ENCODE measurements at places on chromosomes 16 and 17.

DNA sequence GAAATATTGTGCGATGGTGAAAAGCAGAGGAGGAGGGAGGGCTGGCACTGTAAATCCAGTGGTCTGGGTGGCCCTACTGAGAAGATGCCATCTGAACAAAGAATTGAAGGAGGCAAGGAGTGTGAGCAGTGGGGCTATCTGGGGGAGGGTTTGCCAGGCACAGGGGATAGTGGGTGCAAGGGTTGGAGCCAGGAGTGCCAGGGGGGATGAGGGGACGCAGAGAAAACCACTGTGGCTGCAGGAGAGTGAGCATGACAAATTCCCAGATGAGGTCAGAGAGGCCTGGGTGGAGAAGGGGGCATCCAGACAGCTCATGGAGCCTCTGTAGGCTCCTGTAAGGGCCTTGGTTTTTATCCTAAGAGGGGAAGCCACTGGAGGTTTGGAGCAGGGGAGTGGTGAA lies 4.8 kb downstream of the XYLT2 start:
- no peak for DNase-seq

DNA sequence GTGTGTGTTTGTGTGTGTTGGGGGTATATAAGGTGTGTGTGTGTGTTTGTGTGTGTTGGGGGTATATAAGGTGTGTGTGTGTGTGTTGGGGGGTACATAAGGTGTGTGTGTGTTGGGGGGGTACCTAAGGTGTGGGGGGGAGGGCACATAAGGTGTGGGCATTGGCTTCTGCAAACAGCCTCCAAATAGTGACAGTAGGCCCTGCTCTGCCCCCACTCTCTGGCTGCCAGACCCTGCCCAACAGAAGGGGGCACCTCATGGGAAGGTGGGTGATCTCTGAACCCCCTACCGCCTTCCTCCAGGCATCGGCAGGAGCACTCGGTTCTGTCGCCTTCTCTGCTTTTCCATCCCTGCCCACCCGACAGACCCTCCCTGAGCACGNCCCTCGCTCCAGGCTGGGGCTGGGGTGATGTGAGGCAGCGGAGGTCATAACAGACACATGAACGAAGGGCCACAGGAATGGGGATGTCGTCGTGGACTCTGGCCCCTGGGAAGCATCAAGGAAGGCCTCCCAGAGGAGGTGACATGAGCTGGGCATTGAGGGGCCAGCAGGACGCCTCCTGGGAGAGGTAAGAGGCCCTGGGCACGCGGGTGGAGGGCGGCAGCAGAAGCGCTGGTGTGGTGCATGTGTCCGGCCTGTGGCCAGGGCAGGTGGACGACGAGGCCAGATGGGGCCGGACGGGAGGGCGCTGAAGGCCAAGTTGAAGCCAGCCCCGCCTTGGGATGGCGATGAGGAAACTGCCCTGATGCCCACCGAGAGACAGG lies 136.6 kb upstream of the RPH3AL start:
- DNase-seq = peak; percentile 15

GRCh38 chr16:1572673-1573072 lies 39.2 kb downstream of the IFT140 start:
- DNase-seq = no peak

DNA sequence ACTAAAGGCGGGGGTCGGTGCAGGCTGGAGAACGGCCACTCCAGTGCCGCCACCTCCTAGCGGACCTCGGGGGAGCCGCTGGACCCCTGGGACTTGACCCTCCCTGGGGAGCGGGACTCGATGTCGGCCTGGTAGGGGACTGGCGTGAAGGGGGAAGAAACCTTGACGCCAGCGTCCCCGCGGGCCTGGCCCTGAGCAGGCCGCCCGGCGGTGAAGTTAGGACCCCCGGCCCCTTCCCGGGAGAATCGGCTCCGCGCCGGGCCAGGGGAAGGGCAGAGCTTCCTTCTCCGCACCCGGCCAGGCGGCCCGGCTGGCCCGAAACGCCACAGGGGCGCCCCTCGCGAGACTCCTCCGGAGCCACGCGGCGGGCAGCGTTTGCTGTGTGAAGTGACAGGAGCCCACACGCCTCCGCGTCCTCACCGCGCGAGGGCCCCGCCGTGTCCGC lies 389 bp downstream of the DUS1L start:
- DNase-seq = no peak

- DNase-seq = no peak
Measured at GRCh38 chr17:65312718-65313377, 175.7 kb downstream of the RGS9 start.

GRCh38 chr17:39597372-39598046 lies 10.2 kb downstream of the NEUROD2 start:
- no peak for DNase-seq

GRCh38 chr17:36475346-36475970 lies 11.0 kb upstream of the ZNHIT3 start:
- DNase-seq = no peak

- DNase-seq = no peak
Measured at GRCh38 chr16:88375996-88376834, 6.5 kb upstream of the ZNF469 start.

DNA sequence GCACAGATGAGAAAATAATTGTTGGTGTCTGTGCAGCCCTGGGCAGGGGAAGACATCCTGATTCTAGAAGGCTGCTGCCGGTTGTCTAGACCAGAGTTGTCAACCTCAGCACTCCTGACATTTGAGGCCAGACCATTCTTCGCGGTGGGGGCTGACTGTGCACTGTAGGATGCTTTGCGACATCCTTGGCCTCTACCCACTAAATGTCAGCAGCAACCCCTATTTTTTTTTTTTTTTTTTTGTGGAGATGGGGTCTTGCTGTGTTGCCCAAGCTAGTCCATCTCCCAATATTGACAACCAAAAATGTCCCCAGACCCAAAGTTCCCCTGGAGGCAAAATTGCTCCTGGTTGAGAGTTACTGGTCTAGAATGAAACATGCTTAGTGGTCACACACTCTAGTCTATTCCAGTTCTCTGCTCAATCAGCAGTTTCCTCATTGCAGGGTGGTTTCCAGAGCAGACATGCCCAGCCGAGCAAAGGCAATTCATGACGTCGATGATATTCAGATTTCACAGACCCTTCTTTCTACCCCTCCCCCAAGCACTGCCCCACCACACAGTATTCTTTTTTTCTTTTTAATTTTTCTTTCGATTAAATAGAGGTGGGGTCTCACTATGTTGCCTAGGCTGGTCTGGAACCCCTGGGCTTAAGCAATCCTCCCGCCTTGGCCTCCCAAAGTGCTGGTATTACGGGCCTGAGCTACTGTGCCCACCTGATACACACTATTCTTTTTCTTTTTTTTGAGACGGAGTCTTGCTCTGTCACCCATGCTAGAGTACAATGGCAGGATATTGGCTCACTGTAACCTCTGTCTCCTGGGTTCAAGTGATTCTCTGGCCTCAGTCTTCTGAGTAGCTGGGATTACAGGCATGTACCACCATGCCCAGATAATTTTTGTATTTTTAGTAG lies 9.0 kb downstream of the C17orf99 start:
- no peak for DNase-seq

GRCh38 chr17:63333869-63334268 lies 112.2 kb downstream of the CYB561 start:
- no peak for DNase-seq

- DNase-seq = no peak
Measured at GRCh38 chr17:3539881-3540540, 17.6 kb downstream of the TRPV3 start.

DNA sequence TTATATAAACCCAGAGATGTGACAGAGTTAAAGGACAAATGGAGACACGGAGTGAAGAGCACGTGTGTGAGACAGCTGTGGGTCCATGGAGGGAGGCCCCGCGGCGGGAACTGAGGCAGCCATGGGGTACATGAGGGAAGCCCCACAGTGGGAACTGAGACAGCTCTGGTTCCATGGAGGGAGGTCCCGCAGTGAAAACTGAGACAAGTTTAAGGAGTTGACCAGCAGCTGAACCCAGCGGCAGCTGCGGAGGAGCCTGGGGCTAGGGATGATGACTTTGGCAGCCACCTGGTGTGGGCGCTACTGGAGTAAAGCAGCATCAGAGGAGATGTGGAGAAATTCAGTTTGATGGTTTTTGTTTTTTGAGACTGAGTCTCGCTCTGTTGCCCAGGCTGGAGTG lies 185.1 kb downstream of the RPTOR start:
- DNase-seq = no peak

DNA sequence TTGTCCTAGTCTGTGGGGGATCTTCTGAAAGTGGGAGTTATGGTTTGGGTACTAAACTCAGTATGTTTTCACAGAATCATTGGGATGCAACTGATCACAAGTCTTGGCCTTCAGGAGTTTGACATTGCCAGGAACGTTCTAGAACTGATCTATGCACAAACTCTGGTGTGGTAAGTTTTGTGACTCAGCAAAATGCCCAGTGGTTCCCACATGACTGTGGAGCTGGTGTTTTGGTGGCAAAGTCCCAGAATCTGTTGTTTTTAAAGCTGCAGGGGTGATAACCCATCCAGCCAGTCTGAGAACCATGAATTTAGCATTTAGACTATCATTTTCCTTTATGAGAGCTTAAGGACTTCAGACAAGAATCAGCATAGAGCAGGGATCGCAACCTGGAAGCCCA lies 40.6 kb downstream of the GDE1 start:
- no peak for DNase-seq

- DNase-seq = no peak
Measured at GRCh38 chr16:9318764-9319163, 227.3 kb downstream of the HAPSTR1 start.

- no peak for DNase-seq
Measured at GRCh38 chr17:38747463-38748148, 530 bp downstream of the PCGF2 start.

GRCh38 chr16:12062343-12063003 lies 85.9 kb downstream of the SNX29 start:
- DNase-seq = no peak

- no peak for DNase-seq
Measured at GRCh38 chr17:59872351-59872750, 20.4 kb downstream of the TUBD1 start.

GRCh38 chr17:62611292-62611691 lies 16.2 kb upstream of the MRC2 start:
- no peak for DNase-seq

GRCh38 chr17:247767-248166 lies 66.3 kb upstream of the DOC2B start:
- no peak for DNase-seq

GRCh38 chr17:64160378-64160777 lies 30.4 kb upstream of the ERN1 start:
- no peak for DNase-seq

DNA sequence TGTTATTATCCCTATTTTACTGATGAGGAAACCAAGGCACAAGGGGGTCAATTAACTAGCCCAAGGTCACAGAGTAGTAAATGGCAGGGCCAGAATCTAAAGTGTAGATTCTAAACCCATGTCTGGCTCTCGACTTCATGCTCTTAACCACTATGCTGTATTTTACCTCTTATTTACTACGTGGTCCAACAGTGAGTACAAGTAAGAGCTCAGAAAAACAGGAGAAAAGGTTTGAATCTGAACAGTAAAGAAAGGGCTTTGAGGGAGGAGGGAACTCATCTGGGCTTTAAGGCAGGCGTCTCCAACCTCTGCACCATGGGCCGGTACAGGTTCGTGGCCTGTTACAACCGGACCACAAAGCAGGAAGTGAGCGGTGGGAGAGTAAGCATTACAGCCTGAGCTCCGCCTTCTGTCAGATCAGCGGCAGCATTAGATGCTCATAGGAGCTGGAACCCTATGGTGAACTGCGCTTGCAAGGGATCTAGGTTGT lies 62.9 kb downstream of the SMURF2 start:
- DNase-seq = no peak

- peak; percentile 89 for DNase-seq
Measured at GRCh38 chr16:4425378-4426020, at the start of gene DNAJA3. Gene DNAJA3, plus strand, starts transcription at chr16:4425868. Its CDS starts 14 bp downstream, at chr16:4425882.

DNA sequence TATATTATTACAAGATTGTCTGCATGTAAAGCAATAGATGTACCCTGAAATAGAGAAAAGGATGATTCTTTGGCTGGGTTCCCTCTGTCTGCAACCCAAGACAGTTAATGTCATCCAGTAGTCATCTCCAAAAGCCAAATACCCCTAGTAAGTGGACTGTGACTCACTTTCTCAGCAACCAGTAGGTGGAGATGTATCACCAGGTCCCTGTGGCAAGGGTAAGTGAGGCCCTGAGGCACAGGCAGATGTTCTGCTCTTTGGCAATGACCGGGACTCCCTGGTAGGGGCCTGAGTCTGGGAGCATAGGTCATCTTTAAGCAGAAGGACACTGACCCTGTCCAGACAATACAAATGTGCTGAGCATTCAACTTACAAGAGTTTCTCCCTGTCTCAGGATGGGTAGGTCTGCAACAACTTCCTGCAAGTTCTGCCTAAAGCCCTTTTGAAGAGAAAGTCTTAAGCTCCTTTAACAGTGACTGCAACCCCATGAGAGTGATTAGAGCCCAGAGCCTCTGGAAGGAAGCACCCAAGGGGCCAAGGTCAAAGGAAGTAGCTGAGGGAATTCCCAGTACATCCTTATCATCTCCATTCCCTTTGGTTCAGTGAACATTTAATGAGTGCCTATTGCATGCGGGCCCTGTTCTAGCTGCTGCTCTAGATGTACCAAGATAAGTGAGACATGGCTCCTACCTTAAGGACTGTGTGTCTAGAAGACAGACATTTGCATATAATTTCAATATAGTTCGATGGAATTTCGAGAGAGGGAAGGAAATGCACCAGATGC lies 31.9 kb downstream of the PMP22 start:
- DNase-seq = peak; percentile 34

GRCh38 chr17:3308603-3309002 lies 10.4 kb upstream of the OR3A1 start:
- no peak for DNase-seq

- DNase-seq = no peak
Measured at GRCh38 chr17:58007781-58008706, 998 bp upstream of the SRSF1 start.

GRCh38 chr17:60109161-60109560 lies 30.4 kb upstream of the HEATR6 start:
- no peak for DNase-seq

DNA sequence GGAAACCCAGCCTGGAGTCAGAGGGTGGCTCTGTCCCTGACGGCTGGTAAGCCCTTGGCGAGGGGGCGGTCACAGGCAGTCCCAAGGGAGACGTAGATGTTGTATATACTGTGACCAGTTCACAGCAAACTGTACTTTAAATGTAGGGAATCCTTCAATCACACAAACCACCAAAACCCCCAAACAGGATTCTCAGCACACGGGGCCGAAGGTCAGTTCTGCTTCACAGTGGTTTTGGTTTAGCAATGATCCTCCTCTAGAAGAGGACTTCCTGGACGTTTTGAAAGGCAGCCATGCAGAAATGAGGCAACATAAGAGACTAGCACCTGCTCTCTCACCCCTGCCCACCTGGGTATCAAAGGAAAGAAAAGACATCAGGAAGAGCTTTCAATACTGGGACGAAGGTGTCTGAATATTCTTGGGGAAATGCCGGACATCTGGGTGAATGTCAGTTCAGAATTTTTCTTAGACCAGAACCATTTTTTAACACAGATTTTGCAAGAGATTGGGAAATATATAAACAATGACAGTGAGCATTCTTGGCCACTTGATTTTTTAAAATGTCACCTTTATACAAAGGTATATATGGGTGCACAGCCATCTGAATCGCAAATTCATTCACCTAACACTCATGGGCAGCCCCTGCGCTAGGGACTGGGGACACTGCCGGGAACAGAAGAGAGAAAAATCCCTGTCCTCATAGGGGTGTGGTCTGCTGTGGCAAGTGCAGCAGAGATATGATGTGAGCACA lies 74.2 kb downstream of the CRISPLD2 start:
- DNase-seq = no peak

GRCh38 chr16:2078691-2079090 lies 30.9 kb downstream of the TSC2 start:
- DNase-seq = no peak

Data from Caco-2 (cell line).